ENCODE measurements at places on chromosomes 13 and 19.

DNA sequence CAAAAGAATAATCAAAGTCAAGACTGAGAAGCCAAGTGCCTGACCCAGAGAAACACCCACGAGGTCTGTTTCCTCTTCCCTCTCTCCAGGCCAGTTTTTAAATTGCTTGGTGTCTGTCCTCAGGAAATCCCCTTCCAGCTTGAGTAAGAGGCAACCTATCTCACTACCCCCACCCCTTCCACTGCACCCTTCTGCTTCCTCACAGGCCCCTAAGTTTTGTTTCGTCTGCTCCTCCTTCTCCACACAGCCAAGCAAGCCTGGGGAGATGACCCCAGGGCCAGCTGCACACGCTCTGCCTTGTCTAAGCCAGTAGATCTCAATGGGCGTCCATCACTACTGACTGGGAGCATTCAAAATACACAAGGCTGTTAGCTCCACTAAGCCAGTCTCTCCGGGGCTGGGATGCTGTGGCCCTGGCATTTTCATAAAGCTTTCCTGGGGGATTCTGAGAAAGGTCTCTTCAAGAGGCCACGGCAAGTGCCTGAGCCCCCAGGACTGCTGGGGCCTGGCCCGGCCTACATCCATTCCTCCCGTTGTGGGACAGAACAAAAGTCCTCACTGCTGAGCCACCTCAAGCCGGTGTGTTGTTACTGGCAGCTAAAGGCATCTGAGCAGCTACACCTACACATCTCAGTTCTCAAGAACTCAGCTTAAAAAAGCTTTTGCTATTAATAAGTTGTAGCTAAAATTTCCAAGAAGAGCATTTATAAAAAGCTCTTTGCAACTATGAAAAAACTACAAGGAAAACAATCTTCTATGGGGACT lies 14.9 kb upstream of the IL4I1 start:
- no peak for DNase-seq

GRCh38 chr13:95115525-95115924 lies 185.7 kb downstream of the ABCC4 start:
- DNase-seq = no peak

- DNase-seq = peak; percentile 37
Measured at GRCh38 chr13:39035204-39035603, 2.7 kb downstream of the PROSER1 start.

DNA sequence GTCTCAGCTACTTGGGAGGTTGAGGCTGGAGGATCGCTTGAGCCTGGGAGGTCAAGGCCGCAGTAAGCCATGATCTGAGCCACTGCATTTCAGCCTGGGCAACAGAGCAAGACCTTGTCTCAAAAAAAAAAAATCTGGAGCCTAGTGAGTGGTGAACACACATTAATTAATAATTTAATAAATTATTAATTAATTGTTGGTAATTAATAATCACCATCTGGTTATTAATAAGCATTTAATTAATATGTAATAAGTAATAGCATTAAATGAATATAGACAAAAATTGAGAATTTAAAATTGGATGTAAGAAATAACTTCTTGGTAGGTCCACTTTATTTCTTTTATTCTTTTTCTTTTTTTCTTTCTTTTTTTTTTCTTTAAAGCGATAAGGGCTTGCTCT lies 31.9 kb upstream of the CEBPA start:
- DNase-seq = no peak

DNA sequence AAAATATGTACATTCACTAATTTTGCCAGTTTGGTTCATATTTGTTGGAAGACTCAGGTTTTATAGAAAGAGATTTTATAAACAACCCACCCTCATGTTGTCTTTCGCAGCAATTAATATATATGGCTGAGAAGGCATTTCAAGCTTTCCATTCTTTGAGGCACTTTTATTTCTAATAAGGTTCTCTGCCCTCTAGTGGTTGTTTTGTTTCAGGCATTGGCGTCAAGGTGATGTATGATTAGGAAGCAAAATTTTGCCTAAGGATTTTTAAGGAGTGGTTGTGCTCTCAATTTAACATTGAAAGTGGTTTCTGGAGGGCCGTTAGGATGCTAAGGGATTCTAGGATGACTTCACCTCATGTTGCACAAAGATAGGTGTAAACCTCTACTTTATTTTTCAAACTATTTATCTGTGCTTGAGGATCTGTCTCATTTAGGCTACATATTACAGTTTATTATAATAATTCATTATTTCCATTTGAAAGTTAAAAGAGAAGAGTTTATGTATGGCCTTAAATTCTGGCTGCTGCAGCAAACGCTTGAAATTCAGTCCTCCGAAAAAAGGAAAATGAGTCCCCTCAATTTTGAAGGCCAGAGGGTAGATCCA lies 35.9 kb downstream of the OXGR1 start:
- peak; percentile 72 for DNase-seq

DNA sequence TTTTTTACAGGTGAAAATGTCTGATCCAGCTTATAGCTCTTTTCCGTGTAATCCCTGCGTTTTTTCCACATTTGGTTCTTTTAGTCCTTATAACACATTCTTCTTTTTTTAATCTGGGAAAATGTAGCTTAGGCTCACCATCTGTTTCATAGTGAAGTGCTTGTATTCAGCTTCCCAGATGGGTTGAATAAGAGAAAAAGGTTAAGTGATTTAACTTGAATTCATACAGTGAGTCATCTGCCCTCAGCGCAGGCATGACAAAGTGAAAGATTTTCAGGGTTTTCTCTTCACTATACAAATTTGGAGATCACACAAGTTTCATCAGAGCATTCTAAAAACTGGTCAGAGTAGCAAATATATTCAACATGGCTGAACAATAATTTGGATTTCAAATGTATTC lies 224.8 kb downstream of the SPRY2 start:
- DNase-seq = no peak

- no peak for DNase-seq
Measured at GRCh38 chr19:55028757-55029156, 9.3 kb downstream of the GP6 start.
